CD4-positive, alpha-beta T cell treated with Interleukin-6 at 100 ng/mL for 8 hours (primary cell): ENCODE measurements at places on chromosomes 13 and 19.

DNA sequence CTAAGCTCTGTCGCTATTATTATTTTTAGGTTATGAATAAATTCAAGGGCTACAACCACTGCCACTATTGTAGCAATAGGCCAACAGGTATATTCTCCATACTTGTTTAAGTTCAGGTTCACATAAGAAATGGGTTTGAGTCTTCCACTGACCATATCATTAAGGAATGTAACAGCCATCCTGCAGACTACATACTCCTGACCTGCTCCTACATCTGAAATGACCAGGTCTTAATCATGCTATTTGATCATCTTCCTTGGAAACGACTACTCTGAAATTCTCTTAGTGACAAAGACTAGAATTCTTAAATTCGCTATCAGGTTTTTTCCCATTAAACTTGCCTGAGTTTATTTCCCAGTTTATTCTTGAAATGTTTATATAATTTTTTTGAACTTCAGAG lies 66.8 kb downstream of the IPO5 start:
- DNase-seq, result no peak

DNA sequence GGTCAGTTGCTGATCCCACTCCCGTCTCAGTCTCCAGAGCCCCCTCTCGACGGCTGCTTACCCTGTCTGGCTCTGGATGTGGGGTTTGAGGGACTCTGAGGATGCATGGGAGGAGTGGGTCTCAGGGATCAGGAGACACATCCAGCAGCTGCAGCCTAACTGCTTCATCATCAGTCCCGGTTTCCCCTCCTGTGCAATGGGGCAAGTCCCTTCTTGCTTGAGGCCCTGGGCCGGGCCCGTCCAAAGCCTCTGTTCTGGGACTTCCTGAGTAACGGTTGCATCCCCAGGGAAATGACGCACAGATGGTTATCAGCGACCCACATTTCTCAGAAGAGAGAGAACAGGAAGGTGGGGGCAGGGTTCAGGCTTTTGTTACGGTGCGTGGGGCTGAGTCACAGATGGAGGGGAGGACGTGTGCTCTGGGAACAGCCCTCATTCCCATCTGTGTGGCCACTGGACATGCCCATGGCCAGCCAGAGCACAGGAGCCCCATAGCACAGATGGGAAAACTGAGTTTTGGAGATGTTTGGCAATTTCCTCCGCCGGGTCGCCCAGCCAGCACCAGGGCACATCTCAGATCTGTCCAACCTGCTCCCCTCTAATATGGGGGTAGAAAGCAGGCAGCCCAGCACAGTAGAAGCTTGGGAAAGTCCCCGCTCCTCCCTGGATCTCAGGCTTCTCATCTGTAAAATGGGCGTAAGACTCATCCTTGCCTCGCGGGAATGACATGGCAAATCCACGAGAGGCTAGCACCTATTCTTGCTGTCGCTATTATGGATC lies 19.3 kb downstream of the GNA15 start:
- peak; percentile 83 for DNase-seq

DNA sequence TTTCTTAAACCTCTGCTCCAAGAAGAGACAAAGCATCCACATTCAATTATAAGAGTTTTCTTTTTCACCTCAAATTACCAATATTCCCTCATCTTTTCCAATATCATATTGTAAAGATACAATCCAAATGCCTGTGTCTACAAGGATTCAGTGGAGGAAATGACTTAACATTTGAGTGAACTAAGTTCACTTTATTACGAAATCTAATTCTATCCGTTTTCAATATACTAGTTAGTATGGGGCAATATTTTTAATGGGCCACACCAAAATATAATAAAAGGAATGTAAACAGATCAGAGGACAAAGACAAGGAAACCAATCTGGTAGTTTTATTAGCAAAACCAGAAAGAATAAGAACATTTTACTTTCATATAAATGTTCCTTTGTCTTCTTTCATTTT lies 136.0 kb downstream of the DCLK1 start:
- no peak for DNase-seq

DNA sequence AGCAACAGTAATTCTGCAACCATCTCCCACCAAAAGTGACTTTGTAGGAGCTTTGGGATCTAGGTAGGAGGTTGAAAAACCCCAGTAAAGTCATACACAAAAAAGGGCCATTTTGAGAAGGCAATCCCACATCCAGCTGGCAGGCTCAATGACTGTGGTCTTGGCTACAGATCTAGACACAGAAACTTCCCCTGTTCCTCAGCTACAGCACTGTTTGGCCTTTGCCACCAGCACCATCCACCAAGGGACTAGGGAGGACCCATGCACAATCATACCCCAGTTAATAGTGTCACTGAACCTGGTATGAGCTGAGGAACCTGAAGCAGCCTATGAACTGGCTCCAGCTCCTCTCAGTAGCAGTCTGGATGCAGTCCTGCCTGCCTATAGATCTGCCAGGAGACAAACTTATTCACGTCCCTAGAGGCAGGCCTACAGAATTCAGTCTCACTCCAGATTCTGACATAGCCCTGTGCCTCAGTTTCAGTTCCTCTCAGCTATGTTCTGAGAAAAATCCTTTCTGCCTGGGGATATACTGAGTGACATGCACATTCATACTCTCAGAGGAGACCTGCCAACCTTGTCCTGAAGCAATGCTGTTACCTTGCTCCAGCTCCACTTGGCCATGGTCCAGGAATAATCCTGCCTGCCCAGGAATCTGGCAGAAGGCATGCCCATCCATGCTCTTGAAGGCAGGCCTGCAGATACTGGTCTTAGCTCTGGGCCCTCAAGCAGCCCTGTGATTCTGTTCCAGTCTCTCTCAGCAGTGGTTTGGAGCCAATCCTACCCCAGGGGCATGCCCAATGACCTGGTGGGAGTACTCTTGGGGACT lies 2048.3 kb upstream of the PCDH20 start:
- no peak for DNase-seq

DNA sequence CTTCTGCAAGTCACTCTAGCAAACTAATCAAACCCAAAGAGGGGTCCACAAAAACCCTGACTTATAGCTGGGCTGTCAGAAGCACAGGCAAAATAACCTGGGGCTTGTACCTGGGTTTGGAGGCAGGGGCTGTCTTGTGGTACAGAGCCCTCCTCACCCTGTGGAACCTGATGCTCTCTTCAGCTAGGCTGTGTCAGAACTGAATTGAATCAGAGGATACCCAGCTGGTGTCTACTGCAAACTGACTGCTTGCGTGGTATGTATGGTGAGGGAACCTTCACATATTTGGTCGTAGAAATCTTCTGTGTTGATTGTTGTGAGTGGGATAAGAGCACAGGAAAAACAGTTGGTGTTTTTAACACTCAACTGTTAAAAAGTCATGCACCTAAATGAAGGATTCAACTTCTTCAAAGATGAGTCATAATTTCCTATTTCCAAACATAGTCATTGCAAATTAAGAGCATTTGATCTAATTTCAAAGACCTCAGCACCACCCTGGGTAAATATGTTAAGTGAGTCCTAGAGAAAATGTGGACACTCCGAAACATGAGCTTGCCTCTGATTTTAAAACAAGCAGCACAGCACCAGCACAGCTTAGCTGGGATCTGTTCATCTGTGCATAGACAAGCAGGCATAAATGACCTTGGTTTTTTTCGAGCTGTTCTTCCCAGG lies 840.2 kb downstream of the UQCRFS1 start:
- no peak for DNase-seq

GRCh38 chr13:49340161-49340560 lies 92.4 kb downstream of the CDADC1 start:
- DNase-seq, result no peak

DNA sequence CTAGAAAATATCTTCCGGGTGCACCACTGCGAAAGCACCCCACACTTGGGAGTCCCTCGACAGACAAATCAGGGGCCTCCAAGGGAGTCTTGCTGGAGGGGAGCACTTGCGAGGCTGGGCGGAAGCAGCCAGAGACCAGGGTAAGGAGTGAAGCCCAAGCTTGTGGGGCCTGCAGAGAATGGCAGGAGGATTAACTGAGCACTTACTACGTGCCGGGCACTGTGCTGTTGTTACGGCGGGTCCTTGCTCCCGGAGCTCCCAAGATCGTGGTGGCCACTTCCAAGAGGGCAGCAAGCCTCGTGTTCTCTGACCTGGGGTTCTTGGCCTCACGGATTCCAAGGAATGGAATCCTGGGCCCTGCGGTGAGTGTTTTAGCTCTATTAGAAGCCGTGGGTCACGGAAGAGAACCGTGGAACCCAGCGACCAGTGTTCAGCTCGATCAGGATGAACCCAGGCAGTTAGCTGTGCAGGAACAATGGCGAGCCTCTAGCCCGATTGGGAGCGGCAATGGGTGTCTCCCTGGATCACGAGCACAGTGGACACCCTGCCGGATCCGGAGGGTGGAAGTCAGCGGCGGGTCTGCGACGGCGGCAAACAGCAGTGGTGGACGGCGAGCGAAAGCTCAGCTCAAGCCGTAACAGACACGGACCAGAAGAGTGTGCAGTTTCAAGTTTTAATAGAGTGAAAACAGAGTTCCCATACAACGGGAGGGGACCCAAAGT lies 9.6 kb downstream of the TTYH1 start:
- no peak for DNase-seq

DNA sequence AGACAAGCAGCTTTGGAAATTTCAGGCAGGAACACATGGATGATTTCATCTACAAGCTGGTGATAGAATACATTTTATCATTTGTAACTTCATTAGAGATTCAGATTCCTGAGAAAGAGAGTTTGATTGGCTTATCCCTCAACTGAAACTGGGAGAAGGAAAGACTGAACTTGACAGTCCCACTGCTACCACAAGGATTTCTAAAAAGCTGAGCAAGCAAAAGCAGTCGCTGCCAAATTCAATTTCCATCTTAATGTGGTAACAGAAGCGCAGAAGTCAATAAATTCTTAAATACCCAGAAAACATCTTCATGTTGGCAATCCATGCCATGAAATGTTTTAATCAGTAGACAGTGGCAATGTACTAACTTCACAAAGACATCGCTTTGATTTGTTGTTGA lies 172.1 kb upstream of the DACH1 start:
- no peak for DNase-seq

DNA sequence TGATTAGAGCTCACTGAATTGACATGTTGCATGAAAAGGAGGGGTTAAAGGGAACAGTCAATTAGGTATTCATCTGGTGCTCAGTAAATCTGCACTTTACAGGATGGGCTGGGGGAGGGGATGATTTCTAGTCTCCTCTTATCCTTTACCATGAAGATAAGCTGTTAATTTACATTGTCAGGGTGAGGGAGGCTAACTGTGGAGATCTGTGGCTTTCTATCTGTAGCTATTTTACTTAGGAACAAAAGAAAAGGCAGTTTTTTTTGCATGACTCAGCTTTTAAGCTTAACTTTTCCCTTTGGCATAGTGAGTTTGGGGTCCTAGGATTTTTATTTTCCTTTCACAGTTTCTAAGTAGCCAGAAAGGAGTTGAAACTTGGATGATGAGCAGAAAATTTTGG lies 253.3 kb downstream of the LMO7 start:
- DNase-seq, result no peak

GRCh38 chr19:58037927-58038687 lies 4.3 kb downstream of the ZSCAN1 start:
- no peak for DNase-seq

GRCh38 chr13:112781881-112782361 lies 92.1 kb downstream of the ATP11A start:
- no peak for DNase-seq

DNA sequence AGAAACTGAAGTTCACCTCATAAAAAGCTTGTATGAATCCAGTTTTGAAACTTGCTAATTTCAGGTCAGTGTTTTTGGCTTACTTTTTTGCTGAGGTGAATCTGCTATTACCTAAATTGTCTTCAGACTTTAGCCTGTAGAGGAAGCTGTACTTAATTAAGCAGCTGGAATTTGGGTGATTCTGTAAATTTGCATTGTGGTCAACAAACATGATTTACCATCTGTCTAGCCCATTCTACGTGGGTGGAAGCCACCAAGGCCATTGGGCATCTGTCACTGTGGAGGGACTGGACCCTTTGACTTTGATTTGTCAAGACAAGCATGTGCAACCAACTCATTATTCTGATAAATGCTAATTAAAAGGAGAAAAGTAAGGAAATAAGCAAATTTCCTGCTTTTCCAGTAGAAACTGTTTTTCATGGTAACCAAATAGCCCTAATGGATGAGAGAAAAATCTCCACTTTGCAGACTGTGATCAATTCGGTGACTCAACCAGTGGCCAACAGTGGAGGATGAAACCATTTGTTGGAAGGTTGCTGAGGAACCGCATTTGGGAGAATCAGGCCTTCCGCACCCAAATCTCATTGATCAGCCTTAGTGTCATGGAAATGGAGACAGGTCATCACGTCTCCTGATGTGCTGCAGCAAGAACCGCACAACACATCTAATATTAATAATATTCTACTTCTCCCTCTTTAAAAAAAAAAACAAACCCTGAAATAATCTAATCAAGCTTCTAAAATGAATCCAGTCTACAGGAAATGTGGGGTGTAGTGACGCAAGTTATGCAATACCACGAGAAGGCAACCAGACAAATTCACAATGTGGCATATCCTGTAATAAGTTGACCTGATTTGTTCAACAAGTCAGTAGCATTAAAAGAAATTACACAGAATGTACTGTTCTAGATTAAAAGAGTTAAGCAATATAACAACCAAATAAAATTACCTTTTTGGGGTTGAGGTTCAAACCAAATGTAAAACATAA lies 54.3 kb downstream of the GARRE1 start:
- DNase-seq, result peak; percentile 50

DNA sequence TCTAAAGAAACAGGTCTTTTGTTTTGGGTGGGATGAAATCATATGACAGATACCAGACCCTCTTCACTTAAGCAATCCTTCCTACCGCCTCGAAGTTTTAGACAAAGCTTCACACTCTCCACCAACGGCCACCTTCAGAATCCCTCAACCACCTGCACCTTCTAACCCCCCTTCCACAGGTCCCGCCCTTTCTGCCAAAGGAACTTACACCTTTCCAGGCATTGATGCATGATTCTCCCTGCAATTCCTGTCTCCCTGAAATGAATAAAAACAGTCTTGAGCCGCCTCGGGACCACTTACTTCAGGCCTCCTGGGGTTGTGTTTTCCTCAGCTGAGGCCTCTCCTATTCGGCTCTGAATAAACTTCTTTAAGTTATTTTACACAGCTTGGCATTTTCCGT lies 859 bp downstream of the ZNF433 start:
- no peak for DNase-seq

GRCh38 chr13:98984983-98985382 lies 7.1 kb upstream of the DOCK9 start:
- DNase-seq, result no peak

DNA sequence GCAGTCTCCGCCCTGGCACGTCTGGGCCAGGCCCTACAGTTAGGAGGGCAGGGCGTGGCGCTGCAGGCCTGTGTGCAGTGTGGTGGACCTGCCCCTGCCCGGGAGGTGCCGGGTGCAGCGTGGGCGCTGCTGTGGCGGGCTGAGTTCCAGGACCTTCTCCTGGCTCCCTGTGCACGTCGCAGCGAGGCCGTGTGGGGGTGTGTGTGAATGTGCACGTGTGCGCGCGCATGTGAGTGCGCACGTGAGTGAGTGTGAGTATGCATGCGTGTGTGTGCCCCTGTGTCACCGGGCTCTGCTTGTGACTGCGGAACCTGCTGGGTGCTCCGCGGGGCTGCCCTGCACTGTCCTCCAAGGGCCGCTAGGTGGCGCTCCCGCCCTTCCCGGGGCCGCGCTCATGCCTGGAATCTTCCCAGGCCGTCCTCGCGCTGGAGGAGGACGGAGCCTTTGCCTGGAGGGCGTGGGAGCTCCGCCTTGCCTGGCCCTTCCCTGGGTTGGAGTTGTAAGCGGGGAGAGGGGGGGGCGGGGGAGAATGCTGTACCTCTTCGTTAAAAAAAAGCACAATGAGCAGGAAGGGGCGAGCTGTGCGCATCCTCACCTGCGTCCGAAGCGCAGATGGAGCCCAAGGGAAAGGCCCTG lies 79.3 kb downstream of the KDM4B start:
- peak; percentile 41 for DNase-seq
